Cortex of kidney (tissue), 1 donor: ENCODE measurements at places on chromosomes 1 and 21.

DNA sequence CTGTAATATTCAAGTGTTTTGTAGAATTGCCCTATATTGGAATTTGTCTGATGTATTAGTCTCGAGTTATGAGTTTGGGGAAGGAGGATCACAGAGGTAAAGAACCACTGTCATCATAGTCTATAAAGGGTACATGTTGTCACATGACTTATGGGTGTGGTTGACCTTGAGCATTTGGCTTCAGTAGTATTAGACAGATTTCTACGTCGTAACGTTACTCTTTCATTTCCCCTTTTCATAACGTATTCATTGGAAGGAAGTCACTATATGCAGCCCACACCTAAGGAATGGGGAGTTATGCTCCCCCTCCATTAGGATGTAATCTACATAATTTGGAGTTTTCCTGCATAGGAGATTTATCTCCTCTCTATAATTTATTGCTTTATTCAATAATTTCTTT, 110.1 kb upstream of the VAV3 start:
- no peak for DNase-seq

GRCh38 chr1:24551290-24551959, 4.5 kb upstream of the NCMAP start:
- DNase-seq: no peak

DNA sequence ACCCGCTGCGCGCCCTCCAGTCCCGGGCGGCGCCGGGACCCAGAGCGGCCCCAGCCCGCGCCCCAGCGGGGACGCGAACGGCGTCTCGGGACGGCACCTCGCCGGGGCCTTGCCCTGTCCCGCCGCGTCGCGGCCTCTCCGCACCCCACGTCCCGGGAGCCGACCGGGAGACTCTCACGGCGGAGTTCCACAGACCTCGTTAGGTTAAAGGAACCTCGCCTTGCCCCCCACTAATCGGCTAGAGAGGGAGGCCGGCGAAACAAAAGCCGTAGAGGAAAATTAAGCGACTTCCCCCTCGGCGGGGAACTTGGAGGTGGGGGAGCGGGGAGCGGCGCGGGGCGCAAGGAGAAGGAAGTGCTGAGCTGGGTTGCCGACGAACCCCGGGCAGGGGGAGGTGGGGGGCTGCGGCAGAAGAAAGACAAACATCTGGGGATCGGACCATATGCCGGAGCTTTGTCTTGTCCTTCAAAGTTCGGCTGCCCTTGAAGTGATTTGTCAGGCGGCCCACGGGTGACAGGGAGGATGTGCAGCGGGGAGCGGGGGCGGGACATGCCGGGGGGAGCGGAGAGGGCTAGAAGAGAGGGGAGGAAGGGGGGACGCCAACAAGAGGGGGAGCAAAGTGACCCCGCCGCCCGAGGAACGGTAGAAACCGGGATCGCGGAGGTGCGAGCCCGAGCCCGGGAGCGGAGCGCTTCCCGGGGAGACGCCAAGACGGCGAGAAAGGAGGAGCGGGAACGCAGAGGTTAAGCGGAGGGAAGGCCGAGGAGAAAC, 120.0 kb upstream of the RRP15 start:
- DNase-seq: no peak

GRCh38 chr21:44986471-44987291, 46.9 kb downstream of the SLX9 start:
- DNase-seq: no peak

DNA sequence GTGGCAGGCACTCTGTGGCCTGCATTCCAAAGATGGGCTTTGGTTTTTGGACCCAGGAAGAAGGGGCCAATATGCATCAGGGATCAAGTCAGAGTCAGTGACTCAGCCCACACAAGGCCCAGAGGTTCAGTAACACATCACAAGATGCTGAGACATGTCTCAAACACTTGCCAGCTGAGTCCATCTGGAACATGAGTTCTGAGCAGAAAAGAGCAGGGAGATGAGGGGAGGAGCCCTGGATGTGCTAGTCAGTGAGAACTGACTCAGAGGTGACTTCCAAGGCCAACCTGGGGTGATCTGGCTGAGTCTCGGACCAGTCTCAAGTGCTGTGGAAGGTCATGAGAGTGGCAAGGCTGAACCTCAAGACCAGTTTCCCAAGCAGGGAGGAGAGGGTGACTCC, 150.1 kb downstream of the CDC7 start:
- DNase-seq: no peak

- DNase-seq: no peak
Observed at GRCh38 chr1:44144962-44145756, 3.7 kb upstream of the KLF18 start.

DNA sequence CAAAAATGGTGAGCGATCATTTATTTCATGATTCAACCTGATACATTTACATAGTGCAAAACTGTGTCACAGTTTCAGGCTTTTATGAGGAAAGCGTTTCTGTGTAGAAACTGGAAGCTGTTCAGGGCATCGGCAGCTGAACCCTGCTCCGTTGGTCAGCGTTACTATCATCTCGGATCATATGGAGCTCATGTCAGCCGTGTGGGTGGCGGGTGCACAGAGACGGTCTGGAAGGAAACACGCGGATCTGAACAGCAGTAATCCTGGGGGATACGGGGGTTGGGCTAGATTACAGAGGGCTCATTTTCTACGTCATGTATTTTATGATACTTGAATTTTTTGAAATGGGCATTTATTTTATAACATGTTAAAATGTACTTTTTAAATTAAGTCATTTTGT, 15.1 kb downstream of the C1orf174 start:
- no peak for DNase-seq

DNA sequence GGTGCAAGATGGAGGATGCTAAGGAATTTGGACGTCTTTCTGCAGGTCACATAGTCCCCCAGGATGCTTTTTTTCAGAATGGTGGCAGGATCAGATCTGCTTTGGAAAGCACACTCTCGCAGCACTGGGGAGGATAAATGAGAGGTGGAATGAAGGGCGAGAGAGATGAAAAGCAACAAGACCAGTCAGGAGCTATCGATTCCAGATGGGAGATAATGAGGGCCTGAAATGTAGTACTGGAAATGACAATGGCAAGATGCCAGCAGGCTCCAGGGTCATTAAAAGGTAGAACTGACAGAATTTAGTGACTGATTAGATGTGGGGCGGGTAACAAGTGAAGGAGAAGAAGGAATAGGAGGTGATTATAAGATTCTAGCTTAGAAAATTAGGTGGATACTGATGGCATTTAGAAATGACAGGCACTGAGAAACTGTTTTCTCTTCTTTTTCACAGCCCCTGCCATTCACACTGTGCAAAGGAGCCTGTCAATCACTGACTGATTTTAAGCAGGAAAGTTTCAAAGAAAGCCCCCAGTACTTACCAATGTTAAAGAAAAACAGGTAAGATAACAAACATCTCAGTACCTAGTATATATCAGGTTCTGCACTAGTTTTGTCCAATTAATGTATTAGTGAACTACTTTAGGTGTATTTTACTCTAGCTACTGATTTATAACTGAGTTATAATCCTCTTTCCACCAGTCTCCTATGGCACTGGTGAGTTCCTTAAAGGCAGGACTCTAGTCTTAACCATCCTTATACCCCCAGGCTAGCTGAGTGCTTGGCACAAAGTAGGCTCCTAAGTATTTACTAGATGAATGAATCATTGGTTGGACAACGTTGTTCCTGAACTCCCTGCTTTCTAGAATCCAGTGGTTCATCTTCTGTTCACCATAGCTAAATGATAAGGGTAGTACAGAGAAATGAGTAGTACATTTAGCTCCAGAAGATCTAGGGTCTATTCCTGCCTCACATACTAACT, 9.2 kb downstream of the PIGM start:
- DNase-seq: no peak

- no peak for DNase-seq
Observed at GRCh38 chr1:19909392-19909791, 14.0 kb downstream of the PLA2G2E start.

DNA sequence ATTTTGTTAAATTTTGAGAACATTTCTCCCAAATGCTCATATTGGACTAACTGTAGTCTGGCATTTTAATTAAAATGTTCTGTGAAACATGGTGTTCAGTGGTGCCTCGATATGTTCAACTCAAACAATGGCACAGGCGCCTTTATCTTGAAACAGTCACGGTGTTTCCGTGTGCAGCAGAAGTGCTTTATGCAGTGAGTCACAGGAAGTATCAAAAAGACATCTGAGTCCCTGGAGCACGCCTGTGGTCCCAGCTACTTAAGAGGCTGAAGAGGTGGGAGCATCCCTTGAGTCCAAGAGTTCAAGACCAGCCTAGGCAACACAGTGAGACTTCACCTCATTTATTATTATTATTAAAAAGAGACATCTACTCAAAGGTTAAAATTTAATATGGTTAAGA, 52.2 kb downstream of the GREM2 start:
- DNase-seq: no peak

- DNase-seq: no peak
Observed at GRCh38 chr1:115092175-115092574, 2.9 kb upstream of the TSPAN2 start.

DNA sequence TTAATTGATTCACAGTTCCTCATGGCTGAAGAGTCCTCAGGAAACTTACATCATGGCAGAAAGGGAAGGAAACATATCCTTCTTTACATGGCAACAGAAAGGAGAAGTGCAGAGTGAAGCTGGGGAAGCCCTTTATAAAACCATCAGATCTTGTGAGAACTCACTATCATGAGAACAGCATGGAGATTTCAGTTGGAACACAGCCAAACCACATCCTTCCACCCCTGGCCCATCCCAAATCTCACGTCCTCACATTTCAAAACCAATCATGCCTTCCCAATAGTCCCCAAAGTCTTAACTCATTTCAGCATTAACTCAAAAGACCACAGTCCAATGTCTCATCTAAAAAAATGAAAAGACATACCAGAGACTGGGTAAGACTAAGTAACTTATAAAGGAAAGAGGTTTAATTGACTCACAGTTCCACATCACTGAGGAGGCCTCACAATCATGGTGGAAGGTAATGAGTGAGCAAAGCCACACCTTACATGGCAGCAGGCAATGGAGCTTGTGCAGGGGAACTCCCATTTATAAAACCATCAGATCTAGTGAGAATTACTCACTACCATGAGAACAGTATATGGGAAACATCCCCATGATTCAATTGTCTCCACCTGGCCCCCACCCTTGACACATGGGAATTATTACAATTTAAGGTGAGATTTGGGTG, 105.2 kb downstream of the MRPL39 start:
- no peak for DNase-seq

- DNase-seq: no peak
Observed at GRCh38 chr1:115705963-115706362, 62.6 kb downstream of the CASQ2 start.

GRCh38 chr1:19429611-19430010, 55.7 kb downstream of the CAPZB start:
- no peak for DNase-seq

DNA sequence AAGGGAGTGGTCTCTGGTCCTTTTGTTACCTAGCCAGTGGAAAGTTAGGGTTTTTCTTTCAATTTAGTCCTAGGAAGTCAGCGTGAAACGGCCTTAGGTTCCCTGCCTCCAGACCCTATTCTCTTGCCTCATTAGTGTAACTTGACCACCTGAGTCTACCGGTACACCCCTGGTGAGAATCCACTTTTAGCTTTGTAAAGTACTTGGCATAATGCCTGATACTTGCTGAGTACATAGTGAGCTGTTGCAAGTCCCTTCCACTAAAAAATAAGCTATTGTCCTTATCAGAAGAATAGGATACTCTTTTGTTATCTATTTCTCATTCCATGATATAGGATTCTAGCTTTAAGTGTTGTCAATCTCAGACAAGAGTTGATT, 228.8 kb downstream of the ST6GALNAC3 start:
- DNase-seq: no peak

GRCh38 chr1:212574732-212575131, 33.8 kb upstream of the ATF3 start:
- no peak for DNase-seq

DNA sequence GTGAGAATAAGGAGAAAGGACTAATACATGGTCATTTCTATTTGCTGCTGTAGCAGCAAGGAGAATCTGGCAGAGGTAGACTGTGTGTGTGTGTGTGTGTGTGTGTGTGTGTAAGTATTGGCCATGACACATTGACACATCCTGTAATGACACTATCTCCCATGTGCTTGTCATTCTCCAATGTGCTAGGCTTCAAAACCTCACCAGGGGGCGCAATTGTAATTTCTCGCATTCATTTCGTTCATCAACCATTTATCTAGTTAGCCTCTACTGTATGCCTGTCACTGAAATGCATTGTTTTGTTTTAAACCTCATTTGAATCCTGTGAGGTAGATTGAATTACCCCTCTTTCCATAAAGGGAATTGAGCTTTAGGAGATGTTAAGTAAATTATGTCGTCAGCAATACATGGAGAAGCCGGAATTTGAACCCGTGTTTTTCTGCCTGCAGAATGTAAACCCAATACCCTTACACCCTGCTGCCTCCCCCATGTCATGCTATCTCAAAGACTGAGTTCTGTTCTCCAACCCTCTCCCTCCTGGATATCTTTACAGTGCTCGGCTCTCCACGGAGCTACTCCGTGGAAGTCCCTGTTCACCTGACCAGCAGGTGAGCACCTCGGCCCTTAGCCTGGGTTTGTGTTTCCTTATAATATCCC, 100.8 kb downstream of the UCK2 start:
- no peak for DNase-seq

- no peak for DNase-seq
Observed at GRCh38 chr1:116130356-116130755, 19.2 kb downstream of the MAB21L3 start.

DNA sequence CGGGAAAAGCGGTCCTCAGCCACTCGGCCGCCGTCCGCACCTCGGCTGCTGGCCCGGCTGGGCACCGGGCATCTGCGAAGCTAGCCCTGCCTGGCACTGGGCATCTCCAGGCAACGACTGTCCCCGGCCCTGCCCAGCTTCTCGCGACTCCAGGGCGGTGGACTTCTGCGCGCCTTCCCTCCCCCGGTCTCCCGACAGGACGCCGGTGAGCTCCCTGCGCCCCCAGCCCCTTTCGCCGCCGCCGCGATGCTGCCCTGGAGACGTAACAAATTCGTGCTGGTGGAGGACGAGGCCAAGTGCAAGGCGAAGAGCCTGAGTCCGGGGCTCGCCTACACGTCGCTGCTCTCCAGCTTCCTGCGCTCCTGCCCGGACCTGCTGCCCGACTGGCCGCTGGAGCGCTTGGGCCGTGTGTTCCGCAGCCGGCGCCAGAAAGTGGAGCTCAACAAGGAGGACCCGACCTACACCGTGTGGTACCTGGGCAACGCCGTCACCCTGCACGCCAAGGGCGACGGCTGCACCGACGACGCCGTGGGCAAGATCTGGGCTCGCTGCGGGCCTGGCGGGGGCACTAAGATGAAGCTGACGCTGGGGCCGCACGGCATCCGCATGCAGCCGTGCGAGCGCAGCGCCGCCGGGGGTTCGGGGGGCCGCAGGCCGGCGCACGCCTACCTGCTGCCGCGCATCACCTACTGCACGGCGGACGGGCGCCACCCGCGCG, 514 bp downstream of the FAM43B start:
- DNase-seq: no peak

DNA sequence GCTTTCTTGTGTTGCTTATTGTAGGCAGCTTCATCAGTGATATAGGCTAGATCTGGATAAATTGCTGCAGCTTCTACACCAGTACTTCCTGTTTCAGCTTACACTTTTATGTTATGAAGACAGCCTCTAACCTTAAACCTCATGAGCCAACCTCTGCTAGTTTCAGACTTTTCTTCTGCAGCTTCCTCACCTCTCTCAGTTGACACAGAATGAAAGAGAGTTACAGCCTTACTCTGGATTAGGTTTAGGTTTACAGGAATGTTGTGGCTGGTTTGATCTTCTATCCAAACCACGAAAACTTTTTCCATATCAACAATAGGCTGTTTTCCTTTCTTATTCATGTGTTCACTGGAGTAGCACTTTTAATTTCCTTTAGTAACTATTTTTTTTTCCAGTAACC, 76.9 kb upstream of the RNPC3 start:
- DNase-seq: no peak
